SJSA1 (cell line): ENCODE measurements at places on chromosomes 5 and 9. TPM values are rescaled to one million over a fixed set of nuclear protein-coding genes. Genes with fewer than 3 reads are reported as not detected.

DNA sequence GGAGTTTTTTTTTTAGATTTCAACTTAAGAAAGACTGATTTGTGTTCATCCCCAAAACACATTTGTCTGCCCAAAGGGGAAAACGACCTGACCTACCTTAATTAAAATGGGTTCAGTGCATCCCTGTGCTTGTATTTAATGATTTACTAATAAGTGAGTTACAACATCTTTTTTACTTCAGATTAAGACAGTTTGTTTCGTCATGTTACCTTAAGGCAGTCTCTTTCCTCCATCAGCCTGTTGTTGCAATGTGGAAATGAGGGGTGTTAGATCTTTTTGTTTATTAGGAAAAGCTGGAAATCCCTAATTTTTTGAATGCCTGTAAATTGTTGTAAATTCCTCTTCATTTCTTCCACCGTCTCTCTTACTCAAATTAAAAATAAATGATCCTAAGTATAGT lies 177.5 kb downstream of the GDNF start:
- H3K4me1 ChIP-seq = peaks cover 27% of the 10 kb centered on the region
- DNase-seq = no peak
- no peak overlapping the region for H3K27ac ChIP-seq
- no peaks in the 10 kb centered on the region for H3K36me3 ChIP-seq

GRCh38 chr9:100117316-100117715 lies 18.3 kb downstream of the INVS start:
- no peak for DNase-seq
- no peak overlapping the region for H3K27ac ChIP-seq
- H3K4me1 ChIP-seq = no peaks in the 10 kb centered on the region
- no peaks in the 10 kb centered on the region for H3K27me3 ChIP-seq
- no peak overlapping the region for H3K4me3 ChIP-seq
- H3K36me3 ChIP-seq = no peaks in the 10 kb centered on the region

DNA sequence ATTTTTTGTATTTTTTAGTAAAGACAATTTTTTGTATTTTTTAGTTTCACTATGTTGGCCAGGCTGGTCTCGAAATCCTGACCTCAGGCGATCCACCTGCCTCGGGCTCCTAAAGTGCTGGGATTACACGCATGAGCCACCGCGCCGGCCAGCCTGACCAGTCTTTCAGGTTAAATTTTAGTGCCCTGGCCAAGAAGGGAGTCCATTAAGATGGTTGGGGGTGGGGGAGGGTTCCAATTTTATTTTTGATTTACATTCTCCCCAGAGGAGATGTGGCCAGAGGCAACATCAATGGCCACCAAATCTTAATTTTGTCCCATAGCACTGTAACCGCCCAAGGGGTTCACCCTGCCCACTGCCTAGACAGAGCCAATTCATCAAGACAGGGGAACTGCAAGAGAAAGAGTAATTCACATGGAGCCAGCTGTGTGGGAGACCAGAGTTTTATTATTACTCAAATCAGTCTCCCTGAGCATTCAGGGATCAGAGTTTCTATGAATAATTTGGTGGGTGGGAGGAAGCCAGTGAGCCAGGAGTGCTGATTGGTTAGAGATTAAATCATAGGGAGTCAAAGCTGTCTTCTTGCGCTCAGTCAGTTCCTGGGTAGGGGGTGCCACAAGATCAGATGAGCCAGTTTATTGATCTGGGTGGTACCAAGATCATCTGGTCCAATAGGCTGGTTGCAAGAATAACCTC lies 24.7 kb downstream of the TBCA start:
- H3K27me3 ChIP-seq = no peaks in the 10 kb centered on the region
- DNase-seq = no peak
- H3K4me3 ChIP-seq = no peak overlapping the region
- H3K36me3 ChIP-seq = no peaks in the 10 kb centered on the region; the same call in 1 of the 2 replicates

The SEMA4D gene
- total RNA-seq = 0.03 and 0.37 TPM in 2 replicates
